ENCODE measurements at places on chromosomes 7 and 10.

GRCh38 chr10:14703631-14704001, 71.1 kb downstream of the FAM107B start:
- DNase-seq = no peak

GRCh38 chr10:3757638-3758490, 27.1 kb downstream of the KLF6 start:
- DNase-seq = no peak

DNA sequence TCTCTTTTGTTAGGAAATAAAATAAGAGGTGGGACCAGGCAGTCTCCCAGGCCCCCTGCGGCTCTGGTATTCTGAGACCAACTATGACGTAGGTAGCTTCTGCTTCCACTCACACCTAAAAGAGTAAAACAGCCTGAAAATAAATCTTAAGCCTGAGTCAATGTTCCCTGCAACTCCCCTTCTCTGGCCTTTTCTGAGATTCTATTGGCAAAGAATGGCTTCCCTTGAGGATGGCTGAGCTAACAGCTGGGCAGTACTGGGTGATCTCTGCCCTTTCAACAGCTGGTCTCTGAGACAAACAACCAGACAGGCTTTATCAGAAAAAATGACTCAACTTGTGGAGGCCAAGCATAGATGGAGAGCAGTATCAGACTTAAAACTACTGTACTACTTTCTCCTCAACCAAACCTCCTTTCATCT, 58.7 kb downstream of the CREB3L2 start:
- DNase-seq = no peak

DNA sequence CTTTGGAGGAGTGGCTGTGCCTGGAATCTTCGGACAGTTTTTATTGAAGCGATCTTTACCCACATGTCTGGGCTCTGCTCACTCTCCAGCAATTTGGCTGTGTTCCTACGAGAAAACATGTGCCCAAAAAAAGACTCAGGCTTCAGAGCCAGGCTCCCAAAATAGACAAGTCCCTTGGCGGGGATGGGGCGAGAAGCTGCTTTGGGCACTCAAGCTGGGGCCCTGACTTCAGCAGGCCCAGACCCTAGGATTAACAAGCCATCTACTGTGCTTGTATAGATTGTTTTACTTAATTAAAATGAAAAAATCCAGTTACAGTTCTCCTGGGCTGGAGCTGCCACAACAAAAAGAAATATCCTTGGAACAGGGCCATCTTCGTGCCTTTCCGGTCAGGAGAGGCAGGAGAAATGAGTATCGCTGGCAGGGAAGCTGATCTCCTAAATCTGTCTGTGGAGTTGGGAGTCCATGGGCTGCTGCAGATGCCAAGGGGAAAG, 51.4 kb upstream of the PDCD4 start:
- DNase-seq = no peak

- no peak for DNase-seq
Measured at GRCh38 chr10:70131560-70131937, 1.1 kb downstream of the AIFM2 start.

GRCh38 chr10:637221-637620, 52.2 kb downstream of the DIP2C start:
- DNase-seq = no peak

DNA sequence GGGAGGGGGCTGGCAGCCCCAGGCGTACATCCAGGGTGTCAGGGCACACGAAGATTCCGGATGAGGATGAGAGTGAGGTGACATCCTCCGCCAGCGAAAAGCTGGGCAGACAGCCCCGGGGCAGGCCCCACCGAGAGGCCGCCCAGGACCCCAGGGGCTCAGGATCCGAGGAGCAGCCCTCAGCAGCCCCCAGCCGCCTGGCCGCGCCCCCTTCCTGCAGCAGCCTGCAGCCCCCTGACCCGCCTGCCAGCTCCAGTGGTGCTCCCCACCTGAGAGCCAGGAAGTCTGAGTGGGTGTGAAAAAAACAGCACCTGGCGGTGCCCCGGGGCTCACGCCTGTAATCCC, 3.2 kb downstream of the GJD4 start:
- DNase-seq = no peak

- no peak for DNase-seq
Measured at GRCh38 chr10:7471720-7472367, 61.0 kb upstream of the SFMBT2 start.

GRCh38 chr7:95766657-95767056, 5.7 kb upstream of the DYNC1I1 start:
- DNase-seq = no peak

DNA sequence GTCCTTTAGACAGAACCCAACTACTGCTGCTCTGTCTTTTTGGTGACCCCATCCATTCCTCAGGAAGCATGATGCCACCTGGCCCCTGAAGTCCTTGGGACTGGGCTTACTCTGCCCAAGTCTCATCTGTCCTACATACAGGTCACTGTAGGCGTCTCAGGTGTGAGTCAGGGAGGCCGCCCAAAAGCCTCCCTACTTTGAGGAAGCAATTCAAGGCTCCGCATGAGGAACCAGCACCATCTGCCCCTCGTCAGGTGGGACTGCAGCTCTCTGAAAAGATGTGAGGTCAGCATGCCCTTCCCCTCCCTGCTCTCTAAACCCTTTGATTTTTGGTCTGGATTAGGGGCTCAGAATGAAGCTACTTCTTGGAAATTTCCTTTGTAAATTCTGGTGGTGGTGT, 354.8 kb downstream of the CXCL12 start:
- DNase-seq = no peak

DNA sequence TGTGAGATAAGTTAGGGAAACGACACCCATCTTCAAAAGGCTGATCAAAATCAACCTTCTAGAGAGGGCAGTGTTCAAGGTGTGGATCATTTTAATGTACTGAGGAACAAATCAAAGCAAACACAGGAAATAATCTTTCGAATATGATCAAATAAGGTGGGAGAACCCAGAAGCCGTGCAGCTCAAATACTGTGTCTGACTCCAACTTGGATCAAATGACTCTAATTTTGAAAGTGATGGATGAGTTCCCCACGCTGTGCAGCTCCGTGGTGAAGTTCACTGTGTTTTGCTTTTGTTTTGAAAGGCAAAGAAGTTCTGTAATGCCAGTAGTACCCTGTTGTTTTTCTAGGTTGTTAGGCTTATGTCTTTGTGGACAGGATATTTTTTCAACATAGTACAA, 250.9 kb downstream of the SFMBT2 start:
- no peak for DNase-seq

DNA sequence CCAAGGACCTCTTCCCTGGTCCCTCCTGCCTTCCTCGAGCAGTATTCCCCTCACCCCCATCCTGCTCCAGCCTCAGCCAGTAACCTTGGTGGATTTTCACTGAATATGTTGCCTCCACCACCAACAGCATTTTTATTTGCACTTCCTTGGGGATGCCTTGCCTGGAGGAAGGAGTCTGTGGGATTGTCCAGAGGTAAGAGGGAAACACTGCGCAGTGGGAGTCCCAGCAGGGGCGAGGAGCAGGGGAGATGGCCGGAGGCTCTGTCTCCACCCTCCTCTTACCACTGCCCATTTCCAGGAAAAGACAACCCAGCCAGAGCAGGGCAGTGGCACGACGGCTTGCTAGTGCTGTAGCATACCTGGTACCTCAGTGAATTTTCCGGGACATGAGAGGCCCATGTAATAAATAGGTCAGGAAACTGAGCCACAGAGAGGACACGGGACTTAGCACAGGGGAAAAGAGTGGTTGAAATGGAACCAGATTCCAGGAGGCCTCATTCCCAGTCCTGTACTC, 388.2 kb upstream of the PODXL start:
- DNase-seq = no peak

DNA sequence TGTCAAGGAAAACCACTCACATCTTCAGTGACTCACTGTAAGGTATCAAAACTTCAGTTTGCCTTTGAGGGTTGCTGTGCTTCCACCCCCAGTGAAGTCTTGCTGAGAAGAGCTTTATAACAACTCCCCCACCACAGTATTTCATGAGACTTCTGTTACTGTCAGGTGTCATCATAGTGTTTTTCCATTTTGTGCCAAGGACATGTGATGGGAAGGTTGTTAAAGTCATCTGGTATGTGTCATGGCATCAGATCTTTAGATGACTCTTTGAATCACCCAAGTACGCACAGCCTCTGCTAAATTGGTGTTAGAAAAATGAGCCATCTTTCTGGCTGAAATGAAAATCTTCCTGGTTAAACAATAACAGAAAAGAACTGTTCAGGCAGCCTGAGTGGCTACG, 115.0 kb upstream of the CCDC6 start:
- DNase-seq = no peak

GRCh38 chr7:100675581-100676350, 2.2 kb downstream of the GNB2 start:
- DNase-seq = peak; percentile 83

GRCh38 chr10:49747303-49747646, 14.8 kb downstream of the OGDHL start:
- no peak for DNase-seq

GRCh38 chr7:8365499-8366110, 67.8 kb upstream of the NXPH1 start:
- DNase-seq = peak; percentile 33

DNA sequence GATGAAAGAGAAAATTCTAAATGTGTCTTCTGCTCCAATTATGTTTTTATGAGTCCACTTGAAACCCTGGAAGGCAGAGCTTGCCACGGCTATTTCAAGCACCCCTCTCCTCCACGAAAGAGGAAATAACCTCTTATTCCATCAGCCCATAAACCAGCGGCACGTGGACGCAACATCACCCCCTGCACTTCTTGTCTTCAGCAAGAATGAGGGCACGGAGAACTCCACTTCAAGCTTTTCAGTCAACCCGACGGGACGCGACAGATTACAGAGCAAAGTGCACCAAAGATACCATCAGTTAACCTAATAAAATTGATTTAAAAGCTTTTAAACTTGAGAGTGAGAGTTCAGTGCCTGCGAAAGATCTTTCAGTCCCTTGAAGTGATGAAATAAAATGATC, 406.3 kb downstream of the GALNT17 start:
- no peak for DNase-seq

DNA sequence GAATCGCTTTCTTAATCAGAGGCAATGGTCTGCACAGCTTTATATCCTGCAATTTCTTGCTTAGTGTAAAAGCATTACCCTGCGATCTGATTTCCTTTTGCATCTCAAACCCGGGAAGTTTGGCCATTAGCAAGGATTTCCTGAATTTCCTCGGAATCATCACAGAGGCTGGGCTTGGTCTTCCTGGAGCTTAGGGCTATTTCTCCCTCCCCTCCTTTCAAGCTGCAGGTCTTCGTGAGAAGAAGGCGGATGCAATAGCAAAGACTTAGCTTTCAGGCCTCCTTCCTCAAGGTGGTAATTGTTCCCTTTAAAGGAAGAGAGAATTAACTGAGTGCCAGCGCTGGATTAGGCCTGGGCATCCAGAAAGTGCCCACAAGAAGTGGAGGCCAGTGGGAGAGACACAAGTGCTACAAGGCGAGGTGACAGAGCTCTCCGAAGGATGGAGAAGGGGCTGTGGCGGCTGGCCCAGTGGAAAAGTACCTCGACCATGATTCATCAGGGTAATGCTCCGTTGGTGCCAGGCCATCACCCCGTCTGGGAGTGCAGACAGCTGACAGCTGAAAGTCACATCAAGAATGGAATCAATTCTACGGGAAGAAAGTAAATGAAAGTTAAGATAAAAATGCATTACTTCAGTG, 4.0 kb upstream of the ARMS2 start:
- DNase-seq = no peak

DNA sequence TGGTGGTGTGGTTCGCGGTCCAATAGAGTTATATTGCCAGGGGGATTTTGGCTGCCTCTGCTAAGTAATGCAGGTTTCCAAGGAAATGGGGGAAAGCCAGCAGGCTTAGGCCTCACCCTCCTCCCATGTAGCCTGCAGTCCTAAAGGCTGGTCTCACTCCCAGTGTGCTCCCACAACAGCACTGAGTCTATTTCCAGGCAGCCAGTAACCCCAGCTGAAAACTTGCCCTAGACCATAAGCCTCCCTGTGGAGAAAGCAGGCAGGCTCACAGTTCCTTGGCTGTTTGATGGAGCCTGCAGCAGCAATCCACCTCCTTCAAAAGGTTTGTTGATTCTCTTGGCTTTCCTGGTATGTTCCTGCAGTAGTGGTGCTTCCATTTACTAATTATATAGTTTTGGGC, 220.0 kb upstream of the ZNF804B start:
- DNase-seq = no peak

DNA sequence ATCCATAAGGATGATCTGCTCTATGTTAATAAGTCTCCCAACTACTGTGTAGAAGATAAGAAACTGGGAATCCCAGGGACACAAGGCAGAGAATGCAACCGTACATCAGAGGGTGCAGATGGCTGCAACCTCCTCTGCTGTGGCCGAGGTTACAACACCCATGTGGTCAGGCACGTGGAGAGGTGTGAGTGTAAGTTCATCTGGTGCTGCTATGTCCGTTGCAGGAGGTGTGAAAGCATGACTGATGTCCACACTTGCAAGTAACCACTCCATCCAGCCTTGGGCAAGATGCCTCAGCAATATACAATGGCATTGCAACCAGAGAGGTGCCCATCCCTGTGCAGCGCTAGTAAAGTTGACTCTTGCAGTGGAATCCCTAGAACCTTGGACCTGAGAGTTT, 10.3 kb downstream of the WNT16 start:
- DNase-seq = no peak

GRCh38 chr7:70618020-70618551, 513.9 kb upstream of the GALNT17 start:
- no peak for DNase-seq

DNA sequence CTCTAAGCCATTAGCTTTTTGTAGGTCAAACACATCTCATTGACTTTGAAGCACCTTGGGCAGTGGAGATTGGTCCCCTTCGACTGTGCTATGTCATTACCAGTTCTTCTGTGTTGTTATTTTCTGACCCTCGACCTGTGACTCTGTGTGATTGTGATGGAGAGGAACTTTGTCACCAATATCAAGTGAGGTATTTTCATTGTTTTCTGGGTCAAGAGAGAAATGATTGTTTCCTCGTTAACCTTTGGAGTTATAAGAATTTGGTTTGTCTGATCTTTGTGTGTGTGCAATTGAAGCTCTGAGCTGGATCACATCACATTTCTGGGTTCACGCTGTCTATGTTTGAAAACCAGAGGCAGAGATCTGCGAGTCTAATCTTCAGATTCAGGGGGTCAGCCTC, 432.2 kb upstream of the KLF6 start:
- no peak for DNase-seq

GRCh38 chr7:98357751-98358161, 43.1 kb downstream of the BAIAP2L1 start:
- no peak for DNase-seq

GRCh38 chr7:94452239-94452638, 57.4 kb upstream of the CASD1 start:
- DNase-seq = no peak

GRCh38 chr7:48424731-48425130, 253.5 kb downstream of the ABCA13 start:
- DNase-seq = peak; percentile 25
